ENCODE measurements at places on chromosomes 6 and 20.

DNA sequence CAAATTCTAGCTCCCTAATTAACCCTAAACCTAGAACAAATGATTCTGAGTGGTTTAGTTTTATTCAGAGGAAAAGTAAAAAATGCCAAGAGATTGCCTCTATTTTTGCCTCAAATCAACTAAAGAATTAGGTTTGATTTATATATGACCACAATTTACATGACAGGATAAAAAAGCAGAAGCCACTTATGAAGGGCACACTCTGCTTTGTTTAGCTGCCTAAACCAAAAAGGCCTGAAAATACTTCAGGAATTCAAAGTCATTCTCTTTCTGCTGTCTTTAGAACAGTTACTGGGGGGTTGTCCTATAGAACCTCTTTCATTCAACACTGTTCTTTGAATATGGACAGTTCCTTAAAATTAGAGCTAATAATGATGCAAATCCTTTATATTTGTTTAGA lies 5.3 kb downstream of the FBXO5 start:
- H3K36me3 ChIP-seq = peaks cover 15% of the 10 kb centered on the region
- no peak for DNase-seq
- H3K27ac ChIP-seq = no peak overlapping the region
- no peak overlapping the region for H3K4me3 ChIP-seq
- peaks cover 25% of the 10 kb centered on the region for H3K4me1 ChIP-seq

DNA sequence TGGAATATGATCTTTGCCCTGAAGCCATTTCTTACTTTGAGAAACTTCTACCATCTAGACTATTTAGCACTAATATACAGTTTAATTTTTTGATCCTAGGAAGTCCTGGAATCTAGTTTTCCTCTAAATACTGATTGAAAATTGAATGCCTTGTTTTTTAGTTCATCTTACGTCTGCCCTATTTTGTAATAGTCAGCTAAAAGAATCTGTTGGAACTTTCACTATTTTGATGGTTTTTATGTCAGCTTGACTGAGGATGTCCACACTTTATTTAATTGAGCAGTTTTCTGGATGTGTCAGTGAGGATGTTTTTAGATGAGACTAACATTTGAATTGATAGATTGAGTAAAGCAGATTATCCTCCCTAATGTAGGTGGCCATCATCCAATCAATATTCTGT lies 8.4 kb downstream of the OR12D2 start:
- no peak overlapping the region for H3K4me3 ChIP-seq
- H3K36me3 ChIP-seq = no peaks in the 10 kb centered on the region
- H3K4me1 ChIP-seq = no peaks in the 10 kb centered on the region
- no peak for DNase-seq
- H3K27me3 ChIP-seq = peaks cover 2% of the 10 kb centered on the region
- H3K27ac ChIP-seq = no peak overlapping the region

- H3K27ac ChIP-seq = peak overlapping the region; percentile 49
- peaks cover 18% of the 10 kb centered on the region for H3K4me1 ChIP-seq
- H3K4me3 ChIP-seq = peak overlapping the region; percentile 88
- peaks cover 6% of the 10 kb centered on the region for H3K36me3 ChIP-seq
- H3K27me3 ChIP-seq = peaks cover 30% of the 10 kb centered on the region
Observed at GRCh38 chr20:22586645-22587310, 2.4 kb upstream of the FOXA2 start.

DNA sequence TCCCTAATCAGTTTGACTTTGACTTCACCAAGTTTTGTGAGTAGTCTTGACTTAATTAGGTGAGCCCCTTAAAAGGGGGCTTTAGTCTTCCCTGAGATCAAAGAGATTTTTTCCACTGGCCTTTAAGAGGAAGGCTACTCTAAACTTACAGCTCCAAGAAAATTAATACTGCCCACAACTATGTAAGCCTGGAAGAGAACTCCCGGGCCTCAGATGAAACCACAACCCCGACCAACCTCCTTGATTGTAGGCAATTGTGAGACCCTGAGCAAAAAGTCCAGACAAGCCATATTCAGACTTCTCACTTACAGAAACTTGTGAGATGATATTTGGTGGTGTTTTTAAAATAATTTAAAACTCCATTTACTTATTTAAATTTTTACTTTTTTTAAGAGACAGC lies 18.1 kb downstream of the SNX3 start:
- no peak overlapping the region for H3K4me3 ChIP-seq
- no peaks in the 10 kb centered on the region for H3K27me3 ChIP-seq
- DNase-seq = no peak
- peaks cover 18% of the 10 kb centered on the region for H3K4me1 ChIP-seq

DNA sequence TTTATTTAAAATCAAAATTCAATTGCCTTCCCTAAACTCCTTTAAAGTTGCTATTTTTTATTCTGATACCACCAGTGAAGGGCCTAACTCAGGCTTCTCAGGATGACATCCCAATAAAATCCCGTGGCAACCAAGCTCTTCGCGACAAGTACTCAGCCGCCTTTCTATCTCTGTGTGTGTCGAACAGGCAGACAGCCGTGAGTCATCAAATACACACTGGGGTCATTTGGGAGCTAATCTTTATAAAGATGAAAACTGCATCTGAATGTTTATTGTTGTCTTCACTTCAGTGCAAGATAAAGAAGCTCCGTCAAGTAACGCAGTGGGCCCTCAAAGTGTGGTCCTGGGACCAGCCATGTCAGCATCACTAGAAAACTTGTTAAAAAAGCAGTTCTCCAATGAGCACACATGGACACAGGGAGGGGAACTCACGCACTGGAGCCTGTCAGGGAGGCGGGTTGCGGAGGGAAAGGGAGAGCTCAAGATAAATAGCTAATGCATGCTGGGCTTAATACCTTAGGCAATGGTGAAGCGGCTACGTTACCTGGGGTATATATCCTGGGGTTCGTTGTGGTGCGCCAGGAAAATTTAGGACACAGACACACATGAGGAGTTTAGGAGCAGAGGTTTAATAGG lies 119.3 kb downstream of the RNF144B start:
- no peak overlapping the region for H3K27ac ChIP-seq
- peaks cover 2% of the 10 kb centered on the region for H3K4me1 ChIP-seq
- no peaks in the 10 kb centered on the region for H3K36me3 ChIP-seq
- no peak overlapping the region for H3K4me3 ChIP-seq
- no peak for DNase-seq

DNA sequence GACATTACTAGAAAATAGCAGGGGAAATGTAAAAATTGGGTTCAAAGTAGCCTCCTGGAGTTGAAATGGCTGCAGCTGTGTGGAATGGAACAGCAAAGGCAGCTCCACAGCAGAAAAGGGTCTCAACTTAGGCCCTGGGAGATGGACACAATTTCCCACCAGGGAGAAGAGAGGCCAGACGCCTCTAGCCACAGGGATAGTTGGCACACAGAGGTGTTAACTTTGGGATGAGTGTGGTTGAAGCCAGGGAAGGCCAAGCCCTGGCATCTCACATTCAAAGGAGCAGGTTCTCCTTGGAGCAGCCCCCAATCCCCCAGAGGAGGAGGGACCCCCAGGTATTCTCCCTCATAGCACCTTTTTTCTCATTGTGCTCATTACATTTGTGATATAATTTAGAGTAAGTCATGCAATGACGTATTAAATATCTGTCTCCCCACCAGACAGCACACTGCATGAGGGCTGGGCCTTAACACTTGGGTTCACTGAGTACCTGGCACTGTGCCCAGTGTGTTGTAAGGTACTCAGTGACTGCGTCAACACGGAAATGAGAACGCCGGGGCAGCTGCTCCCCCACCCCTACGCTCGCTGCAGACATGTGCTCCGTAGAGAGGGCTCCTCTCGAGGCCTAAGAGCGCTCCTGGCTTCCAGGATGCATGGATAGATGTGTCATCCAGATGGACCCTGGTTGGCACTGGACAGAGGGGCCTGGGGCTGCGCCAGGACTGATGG lies 76.0 kb upstream of the CD93 start:
- no peaks in the 10 kb centered on the region for H3K36me3 ChIP-seq
- no peak overlapping the region for H3K4me3 ChIP-seq
- peaks cover 27% of the 10 kb centered on the region for H3K27me3 ChIP-seq
- H3K4me1 ChIP-seq = peaks cover 5% of the 10 kb centered on the region

DNA sequence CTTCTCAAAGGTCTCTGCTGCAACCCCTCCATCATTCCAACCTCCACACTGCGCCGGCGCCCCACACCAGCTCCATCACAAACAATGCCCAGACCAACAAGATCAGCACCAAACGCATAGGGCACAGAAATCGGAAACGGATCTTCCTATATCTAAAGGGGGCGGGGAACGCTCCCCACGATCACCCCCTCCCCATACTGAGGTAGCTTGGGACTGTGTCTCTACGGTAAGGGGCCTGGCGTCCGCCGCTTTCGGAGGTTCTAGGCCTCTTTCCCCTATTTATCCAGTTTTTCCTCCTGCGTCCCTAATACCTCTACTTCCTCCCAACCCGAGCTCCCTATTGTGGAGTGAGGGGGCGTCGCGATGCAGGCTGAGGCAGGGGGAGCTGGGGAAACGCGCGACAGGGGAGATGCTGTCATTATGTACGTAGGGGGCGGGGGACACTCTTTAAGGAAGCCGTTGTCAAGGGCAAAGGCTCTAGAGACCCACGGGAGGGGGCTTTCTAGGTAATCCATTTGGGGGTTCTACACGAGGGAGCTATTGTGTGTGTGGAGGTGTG lies 909 bp downstream of the DNAAF9 start:
- H3K4me3 ChIP-seq = peak overlapping the region; percentile 92
- peaks cover 22% of the 10 kb centered on the region for H3K4me1 ChIP-seq
- DNase-seq = no peak
- H3K27me3 ChIP-seq = no peaks in the 10 kb centered on the region
- peaks cover 4% of the 10 kb centered on the region for H3K36me3 ChIP-seq

Data from progenitor cell of endocrine pancreas (in vitro differentiated cells).